ENCODE measurements at places on chromosomes 2 and 18. TPM values are rescaled to one million over a fixed set of nuclear protein-coding genes. Genes with fewer than 3 reads are reported as not detected.

GRCh38 chr2:40535972-40536371, 84.1 kb upstream of the SLC8A1 start:
- DNase-seq, result no peak

The C1QL2 gene
- not detected for total RNA-seq

DNA sequence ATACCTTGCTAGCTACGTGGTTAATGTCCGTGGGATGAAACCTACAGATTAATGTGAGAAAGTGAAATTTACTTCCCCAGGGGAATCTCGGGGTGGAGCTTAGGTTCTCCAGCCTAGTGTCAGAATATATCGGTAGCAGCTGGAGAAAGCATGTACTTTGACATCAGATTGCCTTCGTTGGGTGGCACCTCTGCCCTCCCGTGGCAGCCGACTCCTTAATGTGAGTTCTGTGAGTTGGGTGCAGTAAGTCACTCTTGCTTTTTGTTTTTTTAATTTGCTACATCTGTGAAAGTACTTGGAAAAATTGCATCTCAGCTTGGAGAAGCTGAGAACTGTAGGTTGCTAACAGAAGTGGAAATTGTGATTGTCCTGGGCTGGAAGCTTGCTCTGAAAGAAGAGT, 3.6 kb downstream of the KLF11 start:
- DNase-seq, result no peak

DNA sequence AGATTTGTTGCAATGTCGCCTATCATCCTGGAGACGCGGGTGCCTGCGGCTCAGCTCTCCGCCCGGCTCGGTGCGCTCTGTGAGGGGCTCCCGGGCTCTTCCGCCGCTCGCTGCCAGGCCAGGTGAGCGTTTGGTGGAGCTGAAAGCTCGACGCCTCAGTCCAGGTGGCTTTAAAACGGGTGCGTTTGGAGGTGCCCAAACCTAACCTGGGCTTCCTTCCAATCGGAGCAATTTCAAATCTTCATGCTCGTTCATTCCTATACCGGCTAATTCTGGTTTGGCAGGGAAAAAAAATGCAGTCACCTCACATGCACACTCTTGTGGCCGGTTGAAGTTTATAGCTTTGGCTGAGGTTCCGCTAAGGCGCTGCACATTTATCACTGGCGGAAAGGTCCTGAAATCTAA, at the start of gene SLC16A14:
Gene SLC16A14, minus strand, starts transcription at position 274 of the 405 bp plus-strand sequence. CDS start 9,572 bp downstream, outside the sequence.
- peak; percentile 6 for DNase-seq

- no peak for DNase-seq
These were observed 207.8 kb downstream of the HDAC4 start for GRCh38 chr2:239192975-239193374.

The PLEKHH2 gene
- 1.1 TPM for total RNA-seq

DNA sequence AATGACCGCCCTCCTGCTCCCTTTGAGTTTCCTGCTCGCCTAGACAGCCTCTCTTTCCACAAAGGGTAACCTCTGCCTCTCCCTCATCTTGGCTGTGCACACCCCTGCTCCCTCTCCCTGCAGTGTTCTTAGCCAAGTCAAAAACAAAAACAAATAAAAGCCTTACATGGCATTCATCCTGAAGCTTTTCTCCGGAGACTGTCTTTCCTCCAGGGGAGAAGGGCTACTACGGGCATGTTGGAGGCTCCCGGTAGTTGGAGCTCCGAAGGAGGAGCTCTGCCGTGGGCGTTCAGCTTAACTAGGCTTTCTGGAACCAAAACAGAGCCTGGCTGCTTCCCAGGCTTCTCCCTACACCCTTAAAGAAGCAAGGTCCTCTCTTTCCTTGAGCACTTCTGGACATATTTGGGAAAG, 104.2 kb downstream of the TPGS2 start:
- no peak for DNase-seq

The SRD5A2 gene
- total RNA-seq, result not detected

GRCh38 chr2:27655155-27655951, 8.1 kb downstream of the SUPT7L start:
- DNase-seq, result no peak

GRCh38 chr2:164887434-164888144, 46.0 kb upstream of the COBLL1 start:
- no peak for DNase-seq

The SCN3A gene
- 9.5 TPM for total RNA-seq

DNA sequence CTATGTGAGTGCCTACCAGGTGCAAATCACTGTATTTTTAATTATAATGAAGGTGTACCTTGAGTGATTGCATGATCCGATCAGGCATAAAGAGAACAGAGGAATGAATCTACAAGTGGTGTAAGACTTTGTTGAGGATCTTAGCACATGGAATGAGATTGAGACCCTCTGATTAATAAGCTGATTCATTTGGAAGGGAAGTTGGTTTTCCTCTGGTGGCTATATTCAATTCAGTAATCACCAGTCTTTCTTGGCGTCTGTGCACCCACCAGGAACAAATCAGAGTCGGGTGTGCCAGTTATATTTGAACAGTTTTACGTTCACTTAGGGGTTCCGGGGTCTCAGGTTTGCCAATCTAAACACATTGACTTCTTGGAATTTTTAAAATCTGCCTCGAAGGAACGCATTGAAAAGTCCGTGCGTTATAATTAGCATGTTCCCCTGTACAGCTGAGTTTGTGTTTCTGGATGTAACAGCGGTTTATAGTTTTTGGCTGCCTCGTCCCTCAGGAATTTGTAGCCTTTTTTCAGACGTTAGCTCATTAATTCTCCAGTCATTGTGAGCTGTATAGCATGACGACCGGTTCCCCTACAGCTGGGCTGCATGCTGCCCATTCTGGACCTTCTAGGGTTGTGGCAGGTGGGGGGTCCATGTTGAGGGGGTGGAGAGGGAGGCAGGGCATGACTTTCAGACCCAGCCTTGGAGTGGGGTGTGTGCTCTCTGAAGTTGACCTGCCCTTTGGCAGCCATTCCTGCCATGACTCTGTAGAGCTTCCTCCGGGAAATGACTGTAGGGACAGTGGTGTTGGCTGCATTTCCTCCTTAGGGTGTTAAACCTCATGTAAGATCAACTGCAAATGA, 20.3 kb downstream of the MYO1B start:
- DNase-seq, result no peak

The HOXD8 gene
- not detected for total RNA-seq

GRCh38 chr2:241775223-241776177, 1.1 kb upstream of the GAL3ST2 start:
- DNase-seq, result no peak

- no peak for DNase-seq
These were observed 81.5 kb downstream of the RBM43 start for GRCh38 chr2:151180123-151180522.

- DNase-seq, result no peak
These were observed 163.2 kb downstream of the MTX2 start for GRCh38 chr2:176432434-176432833.

DNA sequence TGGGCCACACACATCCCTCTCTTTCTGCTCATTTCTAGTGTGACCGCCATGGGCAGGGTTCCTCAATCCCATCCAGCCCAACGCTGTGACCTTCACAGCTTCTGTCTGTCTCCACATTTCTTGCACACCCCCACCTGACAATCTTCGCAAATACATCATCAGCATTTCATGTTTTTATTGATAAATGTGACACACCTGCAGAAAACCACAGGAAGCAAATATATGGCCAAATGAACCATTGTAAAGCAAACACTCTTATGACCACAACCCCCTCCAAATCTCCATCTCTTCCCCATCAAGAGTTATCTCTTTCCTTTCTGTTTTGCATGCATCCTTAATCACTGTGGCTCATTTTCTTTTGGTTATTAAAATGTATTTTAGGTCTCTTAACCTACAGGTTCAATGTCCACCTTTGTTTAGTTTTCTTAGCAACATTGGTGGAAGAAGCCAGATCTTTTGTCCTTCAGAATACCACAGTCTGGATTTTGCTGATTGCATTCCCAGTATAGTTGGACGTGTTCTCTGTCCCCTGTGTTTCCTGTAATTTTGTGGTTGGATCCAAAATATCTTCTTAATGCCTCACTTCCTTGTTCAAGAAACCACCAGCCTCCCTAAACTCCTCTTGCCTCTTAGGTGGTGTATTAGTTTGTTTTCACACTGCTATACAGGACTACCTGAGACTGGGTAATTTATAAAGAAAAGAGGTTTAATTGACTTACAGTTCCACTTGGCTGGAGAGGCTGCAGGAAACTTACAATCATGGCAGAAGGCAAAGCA, 9.8 kb upstream of the NCK2 start:
- no peak for DNase-seq

DNA sequence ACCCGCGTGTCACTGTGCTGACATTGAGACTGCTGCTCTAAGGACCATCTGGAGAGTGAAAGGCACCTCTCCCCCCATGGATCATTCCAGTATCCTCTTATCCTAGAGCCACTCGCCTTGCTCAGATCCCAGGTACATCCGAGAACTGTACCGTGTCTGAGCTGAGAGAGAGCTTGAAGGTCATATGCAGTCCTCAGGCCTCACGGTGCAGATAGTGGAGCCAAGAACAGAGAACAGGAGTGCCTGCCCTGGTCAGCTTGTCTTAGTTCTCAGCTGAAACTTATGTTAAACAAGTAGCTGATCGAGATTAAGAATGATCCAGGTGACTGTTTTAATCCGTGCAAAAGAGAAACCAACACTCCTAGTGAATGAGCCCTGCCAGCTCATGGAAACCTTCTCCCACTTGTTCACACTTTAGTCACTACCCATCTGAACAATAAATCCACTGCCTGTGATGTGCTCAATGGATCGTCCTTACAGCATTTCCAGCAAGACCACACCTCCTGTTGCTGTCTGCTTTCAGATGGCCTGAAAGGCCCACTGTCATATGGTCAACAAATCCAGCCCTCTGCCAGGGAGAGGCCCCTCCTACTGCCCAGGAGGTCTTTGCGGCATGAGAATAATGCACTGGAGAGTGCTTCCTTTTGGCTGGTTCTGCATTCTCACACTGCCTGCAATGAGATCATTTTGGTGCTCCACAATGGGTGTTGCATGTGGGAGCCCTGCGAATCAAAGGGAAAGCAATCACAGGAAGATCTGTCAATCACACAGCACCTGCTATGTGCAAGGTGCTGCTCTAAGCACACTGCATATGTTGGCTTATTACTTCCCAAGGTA, 43.7 kb upstream of the APCDD1 start:
- DNase-seq, result no peak

The SLC66A3 gene
- 10.0 TPM for total RNA-seq

DNA sequence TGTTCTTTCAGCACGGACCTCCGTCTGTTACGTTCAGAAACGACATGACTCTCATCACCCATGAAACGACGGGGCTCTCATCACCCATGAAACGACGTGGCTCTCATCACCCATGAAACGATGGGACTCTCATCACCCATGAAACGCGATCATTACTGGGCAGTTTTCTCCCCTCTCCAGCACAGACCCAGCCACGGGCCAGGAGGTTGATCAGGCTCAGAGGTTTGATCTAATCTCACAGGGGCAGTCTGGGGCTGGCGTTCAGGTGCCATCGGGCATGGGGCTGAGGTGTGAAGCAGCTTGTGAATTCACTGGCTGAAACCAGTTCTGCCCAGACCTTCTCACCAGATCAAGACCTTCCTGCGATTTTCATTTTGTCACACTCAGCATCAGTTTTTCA, 296.4 kb downstream of the NDUFA10 start:
- no peak for DNase-seq

GRCh38 chr2:163044114-163044513, 205.5 kb upstream of the KCNH7 start:
- no peak for DNase-seq

The FAM110C gene
- not detected for total RNA-seq

- DNase-seq, result no peak
These were observed 54.5 kb downstream of the C18orf63 start for GRCh38 chr18:74370115-74370514.

GRCh38 chr18:63150942-63151421, 168.6 kb downstream of the BCL2 start:
- no peak for DNase-seq

GRCh38 chr2:186639939-186640338, 50.1 kb downstream of the ITGAV start:
- DNase-seq, result no peak

The UGGT1 gene
- total RNA-seq, result 59.5 TPM

DNA sequence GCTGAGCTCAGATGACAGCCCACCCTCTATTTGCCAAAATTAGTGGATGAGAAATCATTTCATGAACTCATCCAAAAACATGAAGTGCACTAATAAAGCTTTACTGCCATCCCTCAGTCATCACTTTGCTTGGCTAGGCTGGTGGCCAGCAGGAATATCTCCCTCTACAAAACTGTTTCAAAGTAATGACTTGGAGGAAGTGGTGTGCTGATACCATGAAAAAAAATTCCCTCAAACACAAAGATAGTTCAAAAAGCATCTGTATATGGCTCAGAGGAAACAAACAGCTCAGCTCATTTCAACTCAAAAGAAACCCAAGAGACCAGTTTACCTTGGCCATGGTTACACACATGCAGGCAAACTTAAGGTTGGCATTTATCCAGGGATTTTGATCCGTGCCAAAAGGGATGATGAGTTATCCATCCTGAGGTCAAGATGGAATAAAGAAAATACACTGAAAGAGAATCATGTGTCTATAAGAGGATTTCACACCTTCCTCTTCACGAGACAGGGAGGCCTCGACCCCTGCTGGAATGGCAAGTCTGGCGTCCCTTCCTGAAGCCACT, 18.4 kb upstream of the WIPF1 start:
- DNase-seq, result no peak

DNA sequence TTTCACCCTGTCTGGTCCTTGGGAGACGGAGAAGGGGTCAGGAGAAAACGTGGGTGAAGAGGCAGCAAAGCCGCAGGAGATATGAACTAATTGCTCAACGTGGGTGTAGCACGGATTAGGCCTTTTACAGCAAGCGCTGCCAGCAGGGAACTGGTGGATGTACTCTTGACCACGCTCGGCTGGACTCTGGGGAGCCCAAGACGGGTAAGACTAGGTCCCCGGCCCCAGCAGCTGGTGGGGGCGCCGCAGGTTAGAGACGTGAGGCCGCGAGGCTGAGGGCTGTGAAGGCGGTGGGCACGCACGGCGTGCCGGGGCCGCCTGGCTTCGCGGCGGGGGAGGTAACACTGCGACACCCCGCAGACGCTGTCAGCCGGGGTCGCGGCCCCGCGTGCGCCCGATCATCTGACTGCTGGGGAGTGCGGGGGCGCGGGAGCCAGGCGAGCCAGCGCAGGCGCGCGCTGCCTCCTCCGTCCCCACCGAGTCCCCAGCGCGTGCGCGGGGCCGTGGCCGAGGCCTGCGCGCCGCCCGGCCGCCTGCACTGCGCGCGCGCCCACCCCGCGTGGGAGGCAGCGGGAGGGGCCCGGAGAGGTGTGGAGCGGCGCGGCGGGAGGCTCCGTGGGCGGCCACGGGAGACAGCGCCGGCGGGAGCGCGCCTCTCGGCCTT, at the start of gene CLIP4:
Gene CLIP4, plus strand, starts transcription at position 470 of the 664 bp plus-strand sequence. CDS start 5,974 bp downstream, outside the sequence.
- no peak for DNase-seq

GRCh38 chr2:88860421-88861075, 169.1 kb downstream of the RPIA start:
- DNase-seq, result peak; percentile 62

The ARHGAP28 gene
- total RNA-seq, result not detected

DNA sequence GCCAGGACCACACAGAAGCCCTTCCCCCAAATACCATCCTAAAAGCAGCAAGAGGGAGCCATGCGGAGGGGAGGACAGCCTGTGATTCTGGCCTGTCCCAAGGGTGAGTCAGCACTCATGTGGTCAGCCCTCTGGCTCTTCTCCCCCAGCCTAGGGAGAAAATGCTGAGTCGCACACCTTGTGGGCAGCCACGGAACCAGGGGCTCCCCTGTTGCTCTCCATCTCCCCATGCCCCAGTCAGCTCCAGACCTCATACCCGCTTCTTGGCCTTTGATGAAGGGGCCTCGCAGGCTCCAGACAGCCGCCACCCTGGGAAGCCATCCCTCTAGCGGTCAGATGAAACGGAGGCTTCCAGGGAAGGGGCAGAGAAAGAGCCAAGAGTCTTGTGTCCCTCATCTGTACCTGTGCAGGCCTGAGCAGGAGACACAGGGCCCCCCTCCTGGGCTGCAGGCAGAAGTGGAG, 181.3 kb upstream of the SIX2 start:
- DNase-seq, result no peak
